ENCODE measurements at places on chromosomes 16 and 17.

DNA sequence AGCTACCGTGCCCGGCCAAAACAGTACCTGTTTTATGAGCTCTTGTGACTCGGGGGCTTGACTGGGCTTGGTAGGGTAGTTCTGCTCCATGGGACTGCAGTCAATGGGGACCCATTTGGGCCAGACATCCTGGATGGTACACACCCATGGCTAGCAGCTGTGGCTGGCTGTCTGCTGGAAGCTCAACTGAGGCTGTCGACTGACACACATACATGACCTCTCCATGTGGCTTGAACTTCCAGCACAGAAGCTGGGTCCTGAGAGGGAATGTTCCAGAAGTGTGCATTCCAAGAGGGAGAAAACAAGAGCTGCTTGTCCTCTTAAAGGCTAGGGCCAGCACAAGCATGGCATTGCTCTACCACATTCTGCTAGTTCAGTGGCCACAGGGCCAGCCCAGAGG lies 14.9 kb upstream of the NKD1 start:
- no peak for DNase-seq

- no peak for DNase-seq
These were observed 51.8 kb upstream of the IL34 start for GRCh38 chr16:70594569-70594968.

DNA sequence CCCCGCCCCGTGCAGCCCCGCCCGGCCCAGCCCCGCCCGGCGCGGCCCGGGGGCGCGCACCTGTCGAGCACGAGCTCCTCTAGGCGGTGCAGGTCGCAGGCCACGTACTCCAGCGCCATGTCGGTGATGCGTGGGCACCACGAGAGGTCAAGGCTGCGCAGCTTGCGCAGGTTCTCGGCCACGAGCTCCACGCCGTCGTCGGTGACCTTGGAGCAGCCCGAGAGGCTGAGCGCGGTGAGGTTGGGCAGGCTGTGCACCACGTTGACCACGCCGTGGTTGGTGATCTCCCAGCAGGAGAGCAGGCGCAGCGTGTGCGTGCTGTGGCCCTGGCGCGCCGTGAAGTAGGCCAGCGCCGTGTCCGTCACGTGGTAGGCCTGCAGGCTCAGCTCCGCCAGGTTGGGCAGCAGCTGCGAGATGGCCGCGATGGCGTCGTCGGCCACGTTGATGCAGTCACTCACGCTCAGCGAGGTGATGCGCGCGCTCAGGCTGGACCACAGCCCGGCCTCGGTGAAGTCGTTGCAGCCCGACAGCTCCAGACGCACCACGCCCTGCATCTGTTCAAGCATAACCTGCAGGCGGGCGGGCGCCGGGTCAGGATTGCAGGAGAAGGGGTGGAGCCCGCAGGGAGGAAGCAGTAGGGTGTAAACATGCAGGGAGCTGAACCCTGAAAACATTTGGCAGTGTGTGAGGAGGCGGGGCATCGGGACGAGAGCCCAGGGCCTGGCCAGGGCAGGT lies 5.3 kb upstream of the WDR24 start:
- DNase-seq: peak; percentile 55

DNA sequence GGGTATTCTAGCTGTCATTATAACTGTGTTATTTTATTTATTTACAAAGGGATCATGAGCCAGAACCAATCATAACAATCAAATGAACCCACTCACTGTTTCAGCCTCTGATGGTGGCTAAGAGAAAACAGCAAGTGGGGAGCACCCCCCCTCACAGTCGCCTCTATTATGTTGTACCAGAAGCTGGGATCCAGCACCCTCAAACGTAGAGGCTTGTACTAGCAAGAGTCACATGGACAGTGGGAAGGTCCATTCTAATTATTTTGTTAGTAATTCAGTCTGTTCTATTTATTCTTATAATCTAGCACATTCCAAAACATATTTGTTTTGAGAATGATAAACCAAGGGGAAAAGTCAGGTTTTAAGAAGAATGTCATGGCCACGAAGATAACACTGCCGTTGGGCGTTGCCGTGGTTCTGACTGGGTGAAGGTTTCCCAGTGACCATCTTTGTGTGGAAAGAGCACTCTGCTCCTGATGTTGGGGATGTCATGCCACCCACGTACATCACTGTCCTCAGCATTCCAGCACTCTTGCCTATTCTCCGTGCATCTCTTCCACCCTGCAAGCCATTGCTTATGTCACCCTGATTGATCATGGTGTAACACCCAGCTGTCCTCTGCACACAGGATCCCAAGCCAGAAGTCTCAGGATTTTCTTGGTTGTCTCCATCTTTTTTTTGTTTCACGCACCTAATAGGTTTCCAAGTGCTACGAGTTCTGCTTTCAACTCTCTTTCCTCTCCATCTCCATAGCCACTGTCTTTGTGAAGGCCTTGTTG lies 205.8 kb downstream of the PRKCA start:
- no peak for DNase-seq

DNA sequence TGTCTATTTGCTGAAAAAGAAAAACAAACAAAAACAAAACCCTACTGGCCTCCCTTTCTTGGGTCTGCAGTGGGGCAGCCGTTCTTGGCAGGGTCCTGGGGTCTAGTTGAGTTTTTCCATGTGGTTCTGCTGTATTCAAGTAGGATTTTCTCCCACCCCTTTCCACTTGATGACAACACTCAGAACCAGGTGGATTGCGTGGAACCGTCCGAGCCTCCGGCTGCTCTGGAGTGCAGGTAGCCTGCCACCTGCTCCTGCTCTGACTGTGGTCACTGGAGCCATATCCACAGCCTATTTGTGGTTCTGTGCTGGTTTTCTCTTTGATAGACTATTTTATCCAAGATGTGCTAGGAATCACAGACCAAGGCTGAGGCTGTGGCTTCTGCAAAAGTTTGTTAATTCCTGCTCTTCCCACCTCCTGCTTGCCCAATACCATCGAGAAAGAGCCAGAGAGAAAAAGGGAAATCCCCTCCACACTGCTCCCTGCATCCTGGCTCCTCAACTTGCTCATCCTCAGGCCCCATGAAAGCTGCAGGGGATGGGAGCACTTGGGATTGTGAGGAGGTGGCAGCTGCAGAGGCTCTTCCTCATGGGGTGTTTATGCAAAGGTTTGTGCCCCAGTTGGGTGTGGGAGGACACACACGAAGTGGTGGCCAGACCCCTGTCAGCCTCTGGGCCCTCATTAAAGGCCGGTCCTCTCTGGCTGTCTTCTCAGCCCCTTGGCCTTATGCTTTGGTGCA lies 377.8 kb upstream of the TNRC6C start:
- DNase-seq: no peak

DNA sequence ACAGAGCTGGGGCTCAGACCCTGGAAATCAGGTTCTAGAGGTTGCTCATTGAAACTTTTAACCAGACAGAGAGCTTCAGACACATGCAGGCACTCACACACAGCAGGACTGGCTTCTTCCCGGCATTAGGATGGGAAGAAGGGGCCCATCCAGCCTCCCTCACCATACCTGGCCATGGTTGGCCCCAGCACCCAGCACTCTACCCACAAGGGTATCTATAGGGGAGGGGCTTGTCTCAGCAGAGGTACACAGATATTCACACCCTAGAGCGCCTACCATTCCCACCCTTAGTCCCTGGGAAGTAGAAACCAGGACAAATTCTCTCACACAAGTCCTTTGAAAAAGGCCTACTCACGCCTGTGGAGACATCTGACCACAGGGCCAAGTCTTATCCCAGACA lies 20.5 kb upstream of the CCL2 start:
- no peak for DNase-seq

GRCh38 chr16:88877564-88878289 lies 11.3 kb upstream of the PABPN1L start:
- DNase-seq: no peak
